ENCODE measurements at places on chromosomes 2 and 18.

DNA sequence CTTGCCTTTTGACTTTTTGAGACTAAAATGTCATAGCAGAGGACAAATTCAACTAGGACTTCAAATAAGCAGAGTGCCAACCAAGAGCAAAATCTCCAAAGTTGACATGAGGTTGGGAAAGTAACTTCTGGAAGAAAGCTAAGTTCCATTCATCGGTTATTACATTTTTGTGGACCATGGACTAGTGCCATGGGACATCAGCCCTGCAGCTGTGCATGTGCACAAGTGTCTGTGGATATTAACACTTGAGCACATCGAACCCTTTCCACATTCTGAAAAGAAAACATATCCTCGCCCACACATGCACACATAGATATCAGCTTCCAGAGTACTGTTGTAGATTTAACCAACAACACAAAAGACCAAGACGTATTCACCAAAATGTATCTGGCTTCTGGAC is 262.6 kb downstream of the NYAP2 start:
- DNase-seq = no peak

DNA sequence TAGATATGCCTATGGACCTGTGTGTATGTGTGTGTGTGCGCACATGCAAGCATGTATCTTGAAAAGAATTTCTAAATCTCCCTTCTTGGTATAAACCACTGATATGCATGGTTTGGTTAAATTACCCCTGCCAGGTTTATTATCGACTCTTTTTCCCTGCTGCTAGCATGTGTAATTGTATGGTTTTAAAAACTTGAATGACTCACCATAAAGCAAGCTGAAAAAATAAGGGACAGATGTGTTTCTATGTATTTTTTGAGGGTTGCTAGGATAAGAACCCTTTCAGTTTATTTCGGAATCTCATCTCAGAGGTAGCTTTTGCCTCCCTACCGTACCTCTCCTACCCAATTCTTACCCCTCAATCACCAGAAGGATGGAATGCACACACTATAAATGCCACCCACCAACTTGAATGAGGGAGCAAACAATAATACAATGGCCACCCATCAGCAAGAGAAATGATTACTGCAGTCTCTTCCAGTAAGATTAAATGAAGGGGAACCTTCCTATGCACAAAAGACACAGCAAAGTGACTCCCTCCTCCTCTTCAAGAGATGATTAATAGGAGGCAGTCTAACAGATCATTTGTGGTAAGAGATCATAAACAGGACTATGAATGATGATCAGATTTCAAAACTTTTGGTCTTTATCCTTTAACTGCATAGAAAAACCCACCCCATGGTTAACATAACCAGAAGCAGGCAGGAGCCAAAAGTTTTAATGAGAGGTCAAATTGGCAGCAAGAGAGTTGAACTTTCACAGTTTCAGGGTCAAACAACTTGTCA is 357.2 kb downstream of the SATB2 start:
- no peak for DNase-seq

- DNase-seq = no peak
These were observed 13.2 kb upstream of the ITGAV start for GRCh38 chr2:186576614-186577013.

- DNase-seq = no peak
These were observed 310.3 kb upstream of the CYP26B1 start for GRCh38 chr2:72457801-72458516.

- DNase-seq = no peak
These were observed 26.1 kb downstream of the DIPK1C start for GRCh38 chr18:74430806-74431571.

GRCh38 chr2:33478968-33479731 is 2.7 kb downstream of the RASGRP3 start:
- DNase-seq = no peak

- DNase-seq = no peak
These were observed 97.4 kb upstream of the STK17B start for GRCh38 chr2:196268538-196269338.

All from NCI-H510A treated with DMSO at 0.1 percent for 48 hours (cell line).